ENCODE measurements at places on chromosomes 12 and 14.

DNA sequence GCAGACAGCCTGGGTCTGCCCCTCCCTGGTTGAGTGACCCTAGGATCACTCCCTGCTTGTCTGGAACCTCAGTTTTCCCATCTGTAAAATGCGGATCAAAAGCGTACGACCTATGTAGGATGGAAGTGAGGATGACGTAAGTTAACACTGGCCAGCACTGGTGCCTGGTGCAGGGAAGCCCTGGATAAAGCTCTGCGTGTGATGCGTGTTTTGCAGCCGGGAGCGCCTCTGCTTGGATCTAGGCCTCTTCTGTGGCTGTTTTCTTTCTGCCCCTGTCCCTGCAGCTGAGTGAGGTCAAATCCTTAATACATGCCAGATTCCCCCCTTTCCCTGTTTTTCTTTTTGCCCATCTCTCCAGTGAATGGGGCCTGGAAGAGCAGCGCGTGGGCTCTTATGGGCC lies 201.5 kb downstream of the RBM19 start:
- DNase-seq: no peak

DNA sequence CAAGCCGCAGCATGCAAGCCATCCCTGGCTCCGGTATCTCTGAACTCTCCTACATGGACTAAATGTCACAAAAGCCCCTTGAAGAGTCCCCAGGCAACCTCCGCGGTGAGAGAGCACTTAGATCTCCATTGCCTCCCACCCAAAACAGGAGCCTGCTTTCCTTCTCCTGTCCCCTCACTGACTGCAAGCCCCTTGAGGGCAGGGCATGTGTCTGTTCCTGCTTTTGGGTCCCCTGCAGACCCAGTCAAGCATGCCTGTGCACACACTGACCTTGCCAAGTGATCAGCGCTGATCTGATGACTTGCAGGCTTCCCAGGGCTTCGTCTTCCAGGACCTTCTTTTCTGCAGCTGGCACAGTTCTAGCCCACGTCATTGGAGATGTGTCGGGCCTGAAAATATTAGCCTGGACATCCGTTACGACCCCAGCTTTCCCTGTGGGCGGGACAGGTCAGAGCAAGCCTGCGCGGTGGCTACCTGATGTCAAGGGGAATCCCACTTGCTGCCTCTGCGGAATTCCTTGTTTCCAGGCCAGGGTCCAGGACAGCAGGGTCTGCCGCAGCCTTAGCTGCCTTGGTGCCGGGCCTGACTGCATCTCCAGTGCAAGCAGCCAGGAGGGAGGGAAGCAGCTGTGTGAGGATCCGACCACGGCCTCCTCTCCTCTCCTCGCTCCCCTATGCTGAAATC lies 92.5 kb downstream of the FBXL14 start:
- no peak for DNase-seq

DNA sequence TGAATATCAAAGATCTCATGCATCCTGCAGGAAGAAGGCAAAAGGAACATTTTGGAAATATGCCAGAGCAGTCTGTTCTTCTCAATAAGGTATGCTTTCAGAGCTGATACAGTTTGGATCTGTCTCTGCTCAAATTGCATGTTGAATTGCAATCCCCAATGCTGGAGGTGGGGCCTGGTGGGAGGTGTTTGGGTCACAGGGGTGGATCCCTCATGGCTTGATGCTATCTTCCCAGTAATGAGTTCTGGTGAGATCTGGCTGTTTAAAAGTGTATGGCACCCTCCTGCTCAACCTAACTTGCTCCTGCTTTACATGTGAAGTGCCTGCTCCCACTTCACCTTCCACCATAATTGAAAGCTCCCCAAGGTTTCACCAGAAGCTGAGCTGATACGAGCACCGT lies 76.6 kb downstream of the RIN3 start:
- no peak for DNase-seq

- DNase-seq: peak; percentile 7
Observed at GRCh38 chr14:52146504-52146903, 77.6 kb upstream of the NID2 start.

DNA sequence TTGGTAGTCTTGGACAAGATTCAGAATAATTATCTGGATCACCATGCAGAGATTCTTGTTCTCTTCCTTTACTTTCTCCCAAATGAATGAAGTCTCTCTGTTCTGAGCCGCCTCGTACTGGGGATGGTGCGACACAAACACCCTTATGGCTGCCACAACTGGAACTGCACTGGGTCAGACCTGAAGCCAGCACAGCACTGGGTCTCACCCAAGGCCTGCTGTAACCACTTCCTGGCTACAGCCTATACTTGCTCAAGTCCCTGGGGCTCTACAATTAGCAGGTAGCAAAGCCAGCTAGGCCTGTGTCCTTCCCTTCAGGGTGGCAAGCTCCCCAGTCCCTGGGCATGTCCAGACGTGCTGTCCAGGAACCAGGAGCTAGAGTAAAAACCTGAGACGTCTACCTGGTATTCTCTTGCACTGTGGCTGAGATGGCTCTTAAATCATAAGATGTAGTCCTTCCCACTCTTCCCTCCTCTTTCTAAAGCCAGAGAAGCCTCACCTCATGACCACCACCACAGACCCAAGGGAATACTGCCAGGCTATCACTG lies 27.6 kb downstream of the IFNG start:
- no peak for DNase-seq

GRCh38 chr14:47223656-47224055 lies 451.7 kb downstream of the MDGA2 start:
- DNase-seq: no peak

- no peak for DNase-seq
Observed at GRCh38 chr14:53409289-53409688, 256.2 kb upstream of the DDHD1 start.

- DNase-seq: peak; percentile 44
Observed at GRCh38 chr14:52272375-52272774, 4.9 kb downstream of the PTGDR start.

- no peak for DNase-seq
Observed at GRCh38 chr14:31126680-31127079, 80.9 kb downstream of the HECTD1 start.

DNA sequence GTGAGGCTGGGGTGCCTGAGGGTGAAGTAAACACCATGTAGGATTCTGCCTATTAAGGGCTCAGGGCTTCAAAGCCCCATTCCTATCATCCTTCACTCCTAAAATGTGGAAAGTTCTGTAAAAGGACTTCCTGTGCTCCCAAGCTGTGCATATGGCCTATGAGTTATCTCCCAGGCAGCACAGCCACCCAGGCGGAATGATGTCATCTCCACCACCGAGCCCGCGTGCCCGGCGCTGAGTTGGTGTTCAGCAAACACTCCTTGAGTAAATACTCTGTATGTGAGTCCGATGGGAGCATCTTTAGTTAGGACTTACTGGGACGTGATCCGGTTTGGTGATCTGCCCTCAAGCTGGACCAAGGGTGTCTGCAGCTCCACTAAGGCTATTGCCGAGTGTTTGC lies 437.3 kb downstream of the MED13L start:
- DNase-seq: no peak

DNA sequence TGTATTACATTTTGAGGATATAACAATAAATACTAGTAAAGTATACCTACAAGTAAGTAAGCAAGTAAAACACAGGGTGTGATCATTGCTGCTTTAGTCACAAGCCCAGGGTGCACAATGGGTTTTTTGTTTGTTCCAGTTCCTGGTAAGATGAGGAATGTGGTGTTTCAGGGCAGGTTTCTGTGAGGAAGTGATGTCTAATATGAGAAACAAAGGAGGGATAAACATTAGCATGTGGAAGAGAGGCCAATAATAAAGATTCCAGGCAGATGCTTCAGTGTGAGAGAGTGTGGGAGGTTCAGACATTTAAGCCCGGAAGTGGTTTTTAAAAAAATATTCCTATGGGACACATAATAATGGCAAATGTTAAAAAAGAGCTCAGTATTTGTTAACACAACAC lies 808.1 kb upstream of the USP15 start:
- DNase-seq: no peak

DNA sequence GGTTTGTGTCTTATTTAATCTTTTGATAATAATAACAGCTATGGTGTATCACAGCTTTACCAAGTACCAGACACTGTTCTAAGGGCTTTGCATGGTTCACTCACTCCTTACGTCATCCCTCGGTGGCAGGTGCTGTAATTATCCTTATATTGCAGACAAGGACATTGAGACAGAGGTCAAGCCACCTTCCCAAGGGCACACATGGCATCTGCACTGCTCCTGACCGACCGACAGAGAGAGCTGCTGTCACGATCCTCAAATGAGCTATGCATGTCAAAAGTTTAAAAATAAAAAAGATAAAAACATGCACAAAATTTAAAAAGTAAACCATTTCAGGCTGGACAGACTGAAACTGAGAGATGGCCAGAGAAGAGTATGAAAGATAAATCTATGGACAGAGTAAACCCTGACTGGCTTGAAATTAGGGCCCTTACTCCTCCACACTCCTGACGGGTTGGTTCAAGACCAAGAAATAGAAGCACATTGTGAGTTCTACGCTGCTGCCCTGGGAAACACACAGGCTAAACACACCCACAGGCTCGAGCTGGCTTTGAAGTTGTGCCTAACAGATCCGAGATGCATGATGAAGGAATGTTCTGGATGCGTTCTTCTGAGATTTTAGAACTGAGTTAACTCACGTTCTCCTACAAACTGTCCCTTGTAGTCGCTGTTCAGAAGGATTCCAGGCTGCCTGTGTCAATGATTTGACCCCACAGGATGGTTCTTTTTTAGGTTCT lies 268.7 kb downstream of the ZFP36L1 start:
- no peak for DNase-seq

- no peak for DNase-seq
Observed at GRCh38 chr14:64849940-64850339, 29.8 kb downstream of the SPTB start.

GRCh38 chr14:59055439-59056045 lies 132.9 kb upstream of the DAAM1 start:
- DNase-seq: no peak

DNA sequence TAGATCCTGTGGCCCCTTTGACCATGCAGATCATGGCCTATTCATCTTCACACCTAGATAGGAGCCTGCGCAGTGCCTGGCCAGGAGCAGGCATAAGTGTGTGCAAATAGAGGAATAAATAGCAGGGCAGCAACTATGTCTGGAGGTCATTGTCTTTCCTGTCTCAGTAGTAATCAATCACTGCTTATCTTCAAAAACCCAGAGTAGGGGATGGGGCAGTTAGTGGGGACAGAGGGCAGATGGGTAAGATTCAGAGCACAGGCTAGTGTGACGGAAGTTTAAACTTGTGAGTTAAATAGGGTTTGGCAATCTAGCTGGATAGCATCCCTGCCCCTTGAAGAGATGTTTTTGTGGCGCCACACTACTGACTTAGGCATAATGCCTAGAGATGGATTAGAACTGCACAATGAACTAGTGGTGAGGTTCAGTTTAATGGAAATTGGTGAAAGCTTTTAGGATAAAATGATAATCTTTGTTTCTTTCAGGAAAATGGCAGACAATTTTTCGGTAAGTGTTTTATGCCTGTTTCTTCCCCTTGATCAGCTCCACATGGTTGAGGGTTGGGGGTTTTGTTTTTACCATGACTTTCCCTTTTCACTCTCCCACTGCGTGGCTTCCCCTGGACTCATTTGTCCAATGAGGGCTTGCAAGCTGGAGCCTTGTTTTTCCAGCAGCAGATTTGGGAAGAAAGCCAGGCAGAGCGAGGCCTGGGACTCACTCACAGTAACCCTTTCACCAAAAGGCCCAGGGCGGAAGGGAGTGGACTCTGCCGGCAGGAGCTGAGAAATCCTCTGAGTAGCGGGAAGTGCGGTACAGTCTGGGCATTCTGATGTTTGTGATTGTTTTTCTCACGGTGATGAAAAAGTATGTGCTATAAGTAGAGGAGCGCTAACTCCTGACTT lies 8.1 kb downstream of the LGALS3 start:
- no peak for DNase-seq

DNA sequence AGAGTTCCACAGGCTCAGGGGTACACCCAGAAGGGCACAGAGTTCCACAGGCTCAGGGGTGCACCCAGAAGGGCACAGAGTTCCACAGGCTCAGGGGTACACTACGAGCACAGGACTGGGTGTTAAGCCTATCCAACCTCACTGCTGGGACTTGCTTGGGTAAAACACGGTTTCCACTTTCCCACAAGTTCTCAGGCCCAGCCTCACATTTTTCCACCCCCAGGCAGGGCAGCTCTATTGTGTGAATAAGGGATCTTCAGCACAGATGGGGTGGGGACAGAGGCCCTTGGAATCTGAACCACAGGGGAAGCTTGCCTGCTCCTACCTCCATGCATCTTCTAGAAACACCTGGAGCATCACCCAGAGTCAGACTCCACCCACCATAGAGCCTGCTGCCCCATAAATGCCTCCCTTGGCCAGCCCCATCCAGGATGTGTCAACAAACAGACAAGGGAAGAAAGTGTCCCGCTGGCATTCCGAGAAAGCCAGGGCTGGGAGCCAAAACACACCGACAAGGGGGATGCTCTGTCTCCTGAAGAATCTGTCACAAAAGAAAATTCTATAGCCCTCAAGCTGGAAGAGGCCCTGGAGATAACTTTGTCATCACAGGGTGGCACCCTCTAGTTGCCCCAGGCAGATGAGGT lies 4.8 kb downstream of the CRACR2A start:
- no peak for DNase-seq

GRCh38 chr14:99632410-99633035 lies 12.4 kb upstream of the HHIPL1 start:
- DNase-seq: no peak

DNA sequence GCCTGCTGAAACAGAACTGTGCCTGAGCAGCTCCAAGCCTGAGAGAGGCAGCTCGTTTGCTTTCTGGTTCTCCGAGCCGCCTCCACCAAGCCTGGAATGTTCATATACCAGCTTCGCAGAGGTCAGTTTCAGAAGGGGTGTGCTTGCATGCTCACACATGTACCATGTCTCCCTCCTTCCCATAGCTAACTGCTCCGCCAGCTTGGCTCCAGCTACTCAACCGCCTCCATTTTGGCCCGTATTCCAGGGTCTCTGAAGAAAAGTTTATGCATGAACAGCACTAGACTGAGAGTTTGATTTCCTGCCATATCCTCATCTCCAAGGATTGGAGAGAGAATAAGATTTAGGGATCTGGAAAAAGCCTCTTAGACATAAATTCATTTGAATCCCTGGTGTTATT lies 103.7 kb downstream of the SMOC1 start:
- no peak for DNase-seq

GRCh38 chr12:52252728-52253343 lies 19.8 kb downstream of the KRT7 start:
- DNase-seq: no peak

DNA sequence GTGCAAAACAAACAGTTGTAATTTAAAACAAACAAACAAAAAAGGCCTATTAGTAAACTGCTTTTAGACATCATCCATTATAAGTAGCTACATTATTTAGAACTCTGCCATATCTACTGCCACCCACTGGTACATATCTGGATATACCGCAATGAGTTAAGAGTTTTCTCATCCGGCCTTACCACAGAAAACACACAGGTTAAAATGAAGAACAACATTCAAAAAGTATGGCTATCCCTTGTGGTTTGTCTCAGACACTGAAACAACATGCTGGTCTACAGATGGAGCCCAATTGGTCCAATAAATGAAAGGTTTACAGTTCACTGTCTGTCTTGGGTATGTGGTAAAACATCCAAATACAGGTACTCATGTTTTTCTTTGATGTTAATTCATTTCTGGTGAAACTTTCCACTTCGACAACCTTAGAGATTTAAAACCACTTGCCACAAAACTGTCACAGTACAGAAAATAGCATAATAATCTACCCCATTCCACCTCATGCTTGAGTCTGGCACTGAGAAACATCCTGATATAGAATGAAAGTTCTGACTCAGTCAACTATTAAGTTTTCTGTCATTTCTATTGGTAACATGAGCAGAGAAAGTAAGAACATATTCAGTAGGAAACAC lies 354.3 kb downstream of the CEP128 start:
- peak; percentile 59 for DNase-seq
